ENCODE measurements at places on chromosomes 11 and 22. TPM values are rescaled to one million over a fixed set of nuclear protein-coding genes. Genes with fewer than 3 reads are reported as not detected.

KRTAP5-2 gene
- total RNA-seq, result not detected

TMEM126A gene
- total RNA-seq, result 36.0 TPM

GPHA2 gene
- not detected for total RNA-seq

SH3BP1 gene
- 6.2 TPM for total RNA-seq

INPPL1 gene
- total RNA-seq, result 62.9 TPM

GSTT2B gene
- total RNA-seq, result 9.9 TPM

PGA5 gene
- not detected for total RNA-seq

TMEM135 gene
- total RNA-seq, result 22.1 TPM

CHRM1 gene
- total RNA-seq, result not detected

WNT7B gene
- under 0.01 TPM for total RNA-seq

SMIM35 gene
- not detected for total RNA-seq

CAVIN3 gene
- 92.5 TPM for total RNA-seq

MS4A3 gene
- not detected for total RNA-seq

HTR3B gene
- not detected for total RNA-seq

FOLR1 gene
- not detected for total RNA-seq

All from fibroblast of lung (primary cell).